Right atrium auricular region (tissue), 2 donors: ENCODE measurements at places on chromosomes 3 and 15. TPM values are rescaled to one million over a fixed set of nuclear protein-coding genes. Genes with fewer than 3 reads are reported as not detected.

The GORASP1 gene
- 38.8 TPM for total RNA-seq

GRCh38 chr3:142602619-142603385 lies 6.6 kb downstream of the PLS1 start:
- H3K27me3 ChIP-seq, result no peaks in the 10 kb centered on the region
- no peaks in the 10 kb centered on the region for H3K4me1 ChIP-seq
- no peak overlapping the region for H3K27ac ChIP-seq
- no peak overlapping the region for H3K4me3 ChIP-seq
- H3K36me3 ChIP-seq, result no peaks in the 10 kb centered on the region

- no peaks in the 10 kb centered on the region for H3K36me3 ChIP-seq
- DNase-seq, result no peak
- H3K27ac ChIP-seq, result no peak overlapping the region
- no peaks in the 10 kb centered on the region for H3K4me1 ChIP-seq
Observed at GRCh38 chr3:117681619-117682018, 972.0 kb downstream of the TUSC7 start.

GRCh38 chr3:59759298-59760031 lies 709.6 kb upstream of the CFAP20DC start:
- no peak overlapping the region for H3K4me3 ChIP-seq
- H3K27me3 ChIP-seq, result no peaks in the 10 kb centered on the region
- DNase-seq, result no peak
- no peak overlapping the region for H3K27ac ChIP-seq
- no peaks in the 10 kb centered on the region for H3K4me1 ChIP-seq

The LRRN1 gene
- total RNA-seq, result 0.24 TPM

The CNTN6 gene
- total RNA-seq, result 0.28 TPM

DNA sequence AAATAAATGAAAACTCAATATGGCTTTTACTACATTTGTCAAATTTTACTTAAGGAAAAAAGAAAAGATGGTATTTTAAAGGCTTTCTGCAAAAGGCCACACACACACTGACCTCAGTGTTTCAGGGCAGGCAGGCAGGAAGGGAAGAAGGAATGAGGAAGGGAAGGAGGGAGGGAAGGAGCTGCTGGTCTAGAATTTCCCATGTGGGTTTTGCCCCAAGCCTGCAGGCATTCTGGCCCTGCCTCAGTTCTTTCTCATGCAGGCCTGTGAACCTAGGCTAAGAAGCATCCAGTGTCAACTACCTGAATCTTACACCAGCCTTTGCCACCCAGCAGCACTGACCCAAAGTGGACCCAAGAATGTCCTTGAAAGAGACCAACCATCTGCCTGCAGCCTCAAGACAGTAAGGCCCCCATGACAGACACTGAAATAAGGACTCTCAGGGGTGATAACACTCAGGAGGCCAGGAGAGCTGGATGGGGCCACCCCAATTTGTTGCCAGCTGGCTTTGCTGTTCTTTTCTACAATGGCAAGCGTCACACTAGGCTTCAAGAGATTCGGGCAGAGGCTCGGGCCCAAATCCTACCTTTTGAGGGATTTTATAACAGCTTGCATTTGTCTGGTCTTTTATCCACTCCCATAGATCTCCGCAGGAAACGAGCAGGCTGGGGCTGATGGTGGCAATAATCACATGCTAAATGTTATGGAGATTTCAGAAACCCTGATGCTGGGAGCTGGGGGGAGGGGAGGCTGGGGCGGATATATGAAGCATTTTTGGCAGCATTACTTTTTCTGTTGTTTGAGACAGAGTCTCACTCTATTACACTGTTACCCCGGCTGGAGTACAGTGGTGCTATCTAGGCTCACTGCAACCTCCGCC lies 51.4 kb downstream of the XXYLT1 start:
- no peaks in the 10 kb centered on the region for H3K36me3 ChIP-seq
- no peak for DNase-seq
- H3K4me3 ChIP-seq, result no peak overlapping the region
- no peaks in the 10 kb centered on the region for H3K27me3 ChIP-seq

The IL17RB gene
- total RNA-seq, result 0.83 TPM

The SERPINI1 gene
- 3.8 TPM for total RNA-seq

- H3K4me3 ChIP-seq, result no peak overlapping the region
- H3K27ac ChIP-seq, result no peak overlapping the region
- H3K27me3 ChIP-seq, result no peaks in the 10 kb centered on the region
- peaks cover 9% of the 10 kb centered on the region for H3K4me1 ChIP-seq
- H3K36me3 ChIP-seq, result no peaks in the 10 kb centered on the region
Observed at GRCh38 chr15:49906966-49907365, 212.1 kb downstream of the ATP8B4 start.

DNA sequence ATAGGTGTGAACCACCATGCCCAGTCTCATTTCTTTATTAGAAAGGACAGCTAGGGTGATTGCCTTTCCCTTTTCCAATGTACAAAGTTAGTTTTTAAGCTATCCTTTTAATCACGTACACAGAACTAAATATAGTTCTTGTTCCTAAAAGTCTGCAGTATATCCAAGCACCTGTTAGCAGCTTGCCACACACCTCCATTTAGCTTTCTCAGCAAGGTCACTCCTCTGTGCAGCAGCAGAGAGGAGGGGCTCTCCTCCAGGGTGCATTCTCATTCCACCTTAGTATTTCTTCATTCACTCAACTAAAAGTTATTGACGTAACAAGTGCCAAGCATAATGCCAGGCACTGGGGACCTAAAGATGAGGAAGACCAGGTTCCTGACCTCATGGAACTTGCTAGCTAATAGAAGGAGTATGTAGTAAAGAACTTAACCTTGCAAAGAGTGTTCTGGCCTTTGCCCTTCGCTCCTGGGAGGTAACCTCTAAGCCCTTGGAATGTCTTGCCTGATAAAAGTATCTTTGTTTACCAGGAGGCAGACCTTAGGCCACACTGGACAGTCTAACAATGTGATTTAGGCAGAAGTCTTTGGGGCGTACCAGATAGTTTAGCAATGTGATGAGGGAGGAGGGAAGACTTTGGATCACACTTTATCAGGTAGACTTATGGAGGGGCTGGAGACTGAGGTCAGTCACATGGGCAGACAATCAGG lies 12.7 kb upstream of the PTPN9 start:
- H3K4me3 ChIP-seq, result no peak overlapping the region
- H3K27me3 ChIP-seq, result no peaks in the 10 kb centered on the region
- peaks cover 9% of the 10 kb centered on the region for H3K36me3 ChIP-seq
- H3K27ac ChIP-seq, result no peak overlapping the region
- H3K4me1 ChIP-seq, result no peaks in the 10 kb centered on the region

The FBXL22 gene
- 13.8 TPM for total RNA-seq

The PLA2G4E gene
- not detected for total RNA-seq

GRCh38 chr15:39553947-39554693 lies 26.8 kb upstream of the THBS1 start:
- H3K27me3 ChIP-seq, result no peaks in the 10 kb centered on the region
- no peak overlapping the region for H3K4me3 ChIP-seq
- no peak overlapping the region for H3K27ac ChIP-seq
- no peak for DNase-seq
- H3K36me3 ChIP-seq, result no peaks in the 10 kb centered on the region

The PTX3 gene
- total RNA-seq, result 2.6 TPM

The SCAANT1 gene
- total RNA-seq, result not detected

GRCh38 chr3:131988209-131988608 lies 46.6 kb downstream of the CPNE4 start:
- H3K27me3 ChIP-seq, result no peaks in the 10 kb centered on the region
- no peak for DNase-seq
- H3K4me3 ChIP-seq, result no peak overlapping the region

GRCh38 chr3:61580982-61581643 lies 19.7 kb downstream of the PTPRG start:
- H3K4me3 ChIP-seq, result no peak overlapping the region
- H3K27ac ChIP-seq, result peak overlapping the region; percentile 50
- H3K4me1 ChIP-seq, result no peaks in the 10 kb centered on the region
- H3K36me3 ChIP-seq, result no peaks in the 10 kb centered on the region
- H3K27me3 ChIP-seq, result no peaks in the 10 kb centered on the region
- no peak for DNase-seq

- no peaks in the 10 kb centered on the region for H3K36me3 ChIP-seq
- H3K4me3 ChIP-seq, result no peak overlapping the region
- no peak overlapping the region for H3K27ac ChIP-seq
- no peak for DNase-seq
- no peaks in the 10 kb centered on the region for H3K27me3 ChIP-seq
Observed at GRCh38 chr3:3632449-3632848, 166.8 kb upstream of the LRRN1 start.

DNA sequence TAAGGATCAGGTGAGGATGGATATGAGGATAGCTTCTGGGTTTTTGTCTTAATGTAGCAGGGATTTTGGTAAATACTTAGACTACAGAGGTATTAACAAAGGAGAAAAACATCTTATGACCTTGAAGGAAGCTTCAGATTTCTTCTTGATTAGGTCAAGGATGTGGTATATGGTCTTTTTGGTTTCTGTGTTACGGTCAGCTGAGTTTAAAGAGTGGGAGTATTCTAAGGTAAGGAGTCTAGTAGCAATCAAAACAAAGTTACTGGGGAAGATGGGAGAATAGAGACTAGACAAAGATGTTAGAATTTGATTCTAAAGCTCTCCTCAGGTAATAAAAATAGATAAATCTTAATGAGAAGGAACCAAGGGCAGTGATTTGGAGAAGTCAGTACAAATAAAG lies 6.2 kb downstream of the HMG20A start:
- H3K27ac ChIP-seq, result no peak overlapping the region
- H3K4me3 ChIP-seq, result no peak overlapping the region
- DNase-seq, result no peak
- no peaks in the 10 kb centered on the region for H3K36me3 ChIP-seq

DNA sequence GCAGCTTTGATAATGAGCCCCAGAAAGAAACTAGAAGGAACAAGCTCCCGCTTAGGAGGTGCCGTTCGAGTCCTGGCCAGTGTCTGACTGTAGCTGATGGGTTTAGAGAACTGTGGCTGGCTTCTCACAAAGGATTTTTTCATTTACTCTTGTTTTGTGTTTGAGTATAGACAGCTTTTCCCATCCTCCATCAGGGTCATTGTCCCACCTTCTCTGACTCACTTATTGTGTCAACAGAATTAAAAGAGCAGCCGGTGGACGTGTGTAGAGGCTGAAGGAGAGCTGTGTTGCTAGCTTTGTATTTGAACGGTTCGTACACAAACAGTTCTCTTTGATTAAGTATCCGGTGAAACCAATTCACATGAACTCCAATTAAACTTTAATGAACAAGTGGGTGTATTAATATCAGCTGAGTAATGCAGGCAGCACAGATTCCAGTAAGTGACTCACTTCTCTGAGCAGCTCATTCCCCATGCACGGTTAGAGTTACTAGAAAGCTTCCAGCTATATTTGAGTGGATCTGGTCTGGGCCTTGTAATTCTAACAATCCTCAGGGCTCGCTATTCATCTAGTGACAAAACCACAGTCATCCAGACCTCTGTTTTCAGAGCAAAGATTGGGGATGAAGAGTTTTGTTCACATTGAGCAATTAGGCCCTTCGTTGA lies 141.0 kb downstream of the LPP start:
- H3K27me3 ChIP-seq, result no peaks in the 10 kb centered on the region
- DNase-seq, result no peak
- H3K36me3 ChIP-seq, result no peaks in the 10 kb centered on the region
- peak overlapping the region; percentile 75 for H3K27ac ChIP-seq

The CX3CR1 gene
- total RNA-seq, result 0.26 TPM

GRCh38 chr3:181725131-181725731 lies 13.5 kb downstream of the SOX2 start:
- H3K36me3 ChIP-seq, result no peaks in the 10 kb centered on the region
- no peak overlapping the region for H3K27ac ChIP-seq
- no peaks in the 10 kb centered on the region for H3K4me1 ChIP-seq
- no peak for DNase-seq
- H3K4me3 ChIP-seq, result no peak overlapping the region

DNA sequence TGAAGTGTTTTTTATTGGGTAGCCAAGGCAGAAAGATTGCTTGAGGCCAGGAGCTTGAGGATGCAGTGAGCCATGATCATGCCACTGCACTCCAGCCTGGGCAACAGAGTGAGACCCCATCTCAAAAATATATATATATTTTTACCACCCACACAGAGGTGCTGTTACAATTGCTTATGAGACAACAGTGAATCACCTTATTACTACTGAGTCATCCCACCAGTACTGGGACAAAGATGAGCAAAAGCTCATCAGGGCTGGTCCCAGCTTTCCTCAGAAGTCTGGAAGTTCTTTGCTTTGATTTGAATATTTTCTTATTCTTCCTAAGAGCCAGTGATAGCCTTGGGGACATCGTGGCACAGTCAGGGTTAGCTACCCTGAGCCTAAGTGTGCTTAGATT lies 207.7 kb downstream of the SOX2 start:
- no peaks in the 10 kb centered on the region for H3K27me3 ChIP-seq
- H3K4me1 ChIP-seq, result no peaks in the 10 kb centered on the region
- H3K27ac ChIP-seq, result no peak overlapping the region
- no peak for DNase-seq

DNA sequence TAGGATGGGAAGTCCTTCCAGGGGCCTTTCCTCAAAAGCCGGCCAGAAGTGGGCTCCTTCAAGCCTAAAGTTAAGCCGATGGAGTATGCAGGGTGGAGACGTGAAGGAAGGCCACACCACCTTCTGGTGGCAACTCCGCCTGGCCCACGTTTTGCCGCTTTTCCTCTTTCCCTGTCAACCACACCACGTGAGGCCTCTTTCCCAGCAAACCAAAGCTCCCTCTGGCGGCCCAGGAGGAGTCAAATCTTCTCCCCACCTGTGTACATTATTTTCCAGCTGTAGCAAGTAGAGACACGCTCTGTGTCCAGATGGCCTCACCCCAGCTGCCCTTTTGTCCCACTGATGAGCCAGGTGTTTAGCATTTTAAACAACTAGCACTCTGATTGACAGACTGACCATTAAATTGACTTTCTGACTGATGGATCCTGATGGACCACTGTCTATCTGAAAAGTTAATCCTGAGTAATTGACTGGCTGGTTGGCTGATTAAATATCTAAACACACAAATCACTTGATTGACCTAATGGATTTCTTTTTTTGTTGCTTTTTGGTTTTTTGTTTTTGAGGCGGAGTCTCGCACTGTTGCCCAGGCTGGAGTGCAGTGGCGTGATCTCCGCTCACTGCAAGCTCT lies 59.6 kb upstream of the ZBTB38 start:
- H3K36me3 ChIP-seq, result no peaks in the 10 kb centered on the region
- DNase-seq, result peak; percentile 58
- H3K27ac ChIP-seq, result no peak overlapping the region
- H3K4me3 ChIP-seq, result no peak overlapping the region
- no peaks in the 10 kb centered on the region for H3K4me1 ChIP-seq

The CORO2B gene
- total RNA-seq, result 6.0 TPM

The TRAIP gene
- 2.0 TPM for total RNA-seq

DNA sequence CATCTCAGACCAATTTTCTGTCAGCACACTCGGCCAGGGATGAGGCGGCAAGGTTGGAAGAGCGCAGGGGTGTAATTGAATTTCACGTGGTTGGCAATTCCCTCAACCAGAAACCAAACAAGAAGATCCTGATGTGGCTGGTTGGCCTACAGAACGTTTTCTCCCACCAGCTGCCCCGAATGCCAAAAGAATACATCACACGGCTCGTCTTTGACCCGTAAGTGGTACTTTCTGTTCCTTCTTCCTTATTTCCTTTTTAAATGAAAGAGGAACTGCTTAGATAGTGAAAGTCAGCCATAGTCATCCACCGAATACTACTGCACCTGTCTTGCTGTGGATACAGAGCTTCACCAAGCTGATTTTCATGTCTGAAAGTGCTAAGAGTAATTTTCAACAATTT lies 60.1 kb downstream of the SGO1 start:
- no peak overlapping the region for H3K4me3 ChIP-seq
- no peak overlapping the region for H3K27ac ChIP-seq
- no peaks in the 10 kb centered on the region for H3K27me3 ChIP-seq
- DNase-seq, result no peak
- H3K36me3 ChIP-seq, result peaks cover 36% of the 10 kb centered on the region
